Urinary bladder (tissue), 4 donors: ENCODE measurements at places on chromosomes 6 and 20. TPM values are rescaled to one million over a fixed set of nuclear protein-coding genes. Genes with fewer than 3 reads are reported as not detected.

The RAET1L gene
- not detected for total RNA-seq

The EYS gene
- total RNA-seq = 4.4 TPM

The ESF1 gene
- total RNA-seq = 19.2 TPM

The TCFL5 gene
- total RNA-seq = 21.0 TPM

The PLN gene
- 178 TPM for total RNA-seq

The TRAPPC3L gene
- total RNA-seq = 0.42 TPM

The SEL1L2 gene
- 1.9 TPM for total RNA-seq

The PNLDC1 gene
- total RNA-seq = not detected

The ELMO2 gene
- total RNA-seq = 41.6 TPM

The ALDH5A1 gene
- 9.3 TPM for total RNA-seq

The SCUBE3 gene
- total RNA-seq = 3.9 TPM

The CLIC5 gene
- 4.3 TPM for total RNA-seq

DNA sequence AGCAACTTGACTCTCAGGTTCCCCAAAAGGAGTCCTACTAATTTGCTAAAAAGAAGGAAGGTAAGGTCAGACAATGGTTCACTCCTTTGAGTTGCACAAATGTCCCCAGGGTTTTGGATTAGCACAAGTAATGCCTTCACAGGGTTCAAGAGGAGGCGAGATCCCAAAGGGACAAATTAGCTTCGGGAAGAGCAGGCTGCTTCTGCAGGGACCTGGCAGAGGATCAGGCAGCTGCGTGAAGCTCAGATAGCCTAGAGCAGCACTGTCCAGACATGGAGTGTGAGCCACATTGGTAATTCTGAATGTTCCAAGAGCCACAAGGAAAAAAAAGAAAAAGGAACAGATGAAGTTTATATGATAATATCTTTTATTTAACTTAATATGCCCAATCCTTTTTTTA lies 115.4 kb downstream of the CFAP61 start:
- no peak for DNase-seq

- DNase-seq = no peak
Measured at GRCh38 chr20:14521016-14521415, 183.6 kb upstream of the FLRT3 start.

DNA sequence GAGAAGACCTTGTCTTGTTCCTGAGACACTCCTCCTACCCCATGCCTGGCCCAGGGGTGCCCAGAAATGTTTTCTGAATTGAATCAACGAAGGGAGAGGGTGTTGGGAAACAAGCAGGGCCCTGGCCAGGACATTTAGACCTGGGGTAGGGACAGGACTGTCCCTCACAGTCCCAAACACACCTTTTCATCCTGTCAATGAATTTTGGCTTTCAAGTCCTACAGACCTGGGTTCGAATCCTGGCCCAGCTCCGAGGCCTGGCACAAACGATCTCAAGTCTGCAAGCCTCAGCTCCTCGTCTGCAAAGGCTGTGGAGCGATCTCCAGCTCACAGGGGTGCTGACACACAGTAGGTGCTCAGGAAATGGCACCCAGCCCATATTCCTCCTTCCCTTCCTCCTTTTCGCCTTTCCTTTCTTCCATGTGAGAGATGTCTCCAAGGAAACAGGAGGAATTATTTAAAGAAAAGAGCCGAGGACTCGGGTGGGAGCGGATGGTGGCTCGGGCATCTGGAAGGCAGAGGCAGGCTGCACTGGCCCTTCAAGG lies 7.3 kb upstream of the DLGAP4 start:
- no peak for DNase-seq

DNA sequence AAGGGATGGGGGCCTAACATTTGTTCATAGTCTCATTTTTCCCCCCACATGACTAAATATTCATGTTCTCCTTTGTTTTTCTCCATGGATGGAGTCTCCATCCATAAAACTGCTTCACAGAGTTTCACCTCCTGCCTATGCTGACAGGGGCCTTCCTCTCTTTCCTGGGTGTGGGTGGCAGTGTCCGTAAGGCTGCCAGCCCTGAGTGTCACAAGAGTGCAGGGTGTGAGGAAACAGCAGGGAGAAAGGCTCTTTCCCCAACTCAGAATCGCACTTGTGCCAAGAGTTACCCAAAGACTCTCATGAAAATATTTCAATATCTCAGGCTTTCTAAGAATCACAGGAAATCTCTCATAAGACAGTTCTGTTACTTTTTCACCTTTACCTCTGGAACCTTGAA lies 346.2 kb upstream of the MMS22L start:
- no peak for DNase-seq

DNA sequence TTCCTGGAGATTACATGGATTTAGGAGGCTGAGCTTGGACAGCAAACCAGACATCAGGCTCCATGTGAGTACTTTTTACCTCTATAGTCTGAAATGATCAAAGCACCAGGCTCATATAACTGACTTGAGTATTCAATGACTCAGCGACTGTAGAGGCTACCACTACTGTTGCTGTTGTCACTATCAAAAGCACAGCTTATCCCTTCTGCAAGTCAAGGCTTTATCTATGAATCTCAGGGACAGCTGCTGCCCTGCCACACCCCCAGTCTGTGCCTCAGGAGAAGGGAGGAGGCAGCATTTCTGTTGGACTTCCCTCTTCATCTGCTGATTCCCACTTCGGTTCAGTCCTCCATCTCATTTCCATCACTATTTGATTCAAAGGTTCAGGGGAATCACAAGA lies 80.5 kb upstream of the CNR1 start:
- no peak for DNase-seq

DNA sequence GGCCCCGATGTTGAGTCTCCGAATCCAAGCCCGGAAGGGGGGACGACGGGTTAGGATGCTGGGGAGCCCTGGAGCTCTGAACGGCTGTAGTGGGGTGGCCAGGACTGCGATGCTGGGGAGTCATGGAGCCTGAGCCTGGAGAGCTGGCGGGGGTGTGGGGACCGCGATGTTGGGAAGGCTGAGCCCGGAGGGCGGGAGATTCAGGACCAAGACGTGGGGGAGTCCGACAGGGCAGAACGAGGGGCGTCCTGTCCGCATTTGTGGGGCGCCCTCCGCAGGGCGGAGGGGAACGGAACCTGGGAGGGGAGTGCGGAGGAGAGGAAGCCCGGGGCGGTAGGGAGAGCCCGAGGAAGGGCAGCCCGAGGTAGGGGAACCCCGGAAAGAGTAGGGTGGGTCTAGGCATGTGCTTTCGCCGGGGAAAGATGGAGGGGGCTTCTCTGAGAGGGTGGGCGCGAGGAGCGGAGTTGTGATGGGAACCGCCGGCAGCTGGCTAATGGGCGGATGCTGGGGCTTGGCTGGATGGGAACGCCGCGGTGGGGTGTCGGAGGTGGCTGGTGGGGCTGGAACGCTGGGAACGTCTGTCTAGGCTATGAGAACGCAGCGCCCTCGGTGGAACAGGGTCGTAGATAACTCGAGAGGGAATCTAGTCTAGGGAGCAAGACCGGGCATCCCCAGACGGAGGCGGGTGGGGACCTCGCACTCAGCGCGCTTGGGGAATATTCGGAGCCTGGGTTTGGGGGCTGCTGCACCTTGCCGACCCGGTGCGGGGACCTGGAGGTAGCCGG lies 684 bp downstream of the PAQR8 start:
- no peak for DNase-seq

- no peak for DNase-seq
Measured at GRCh38 chr6:45558858-45559257, 181.1 kb upstream of the SUPT3H start.

- DNase-seq = no peak
Measured at GRCh38 chr20:47379433-47380150, 23.1 kb upstream of the ZMYND8 start.

GRCh38 chr6:152338335-152339125 lies 298.6 kb downstream of the SYNE1 start:
- DNase-seq = no peak

GRCh38 chr20:19621072-19621471 lies 137.0 kb upstream of the RIN2 start:
- DNase-seq = no peak

GRCh38 chr6:96900873-96901272 lies 3.2 kb upstream of the NDUFAF4 start:
- no peak for DNase-seq

- DNase-seq = no peak
Measured at GRCh38 chr6:63813566-63814120, 178.0 kb downstream of the PHF3 start.

- no peak for DNase-seq
Measured at GRCh38 chr6:7112741-7113313, 5.1 kb downstream of the RREB1 start.

DNA sequence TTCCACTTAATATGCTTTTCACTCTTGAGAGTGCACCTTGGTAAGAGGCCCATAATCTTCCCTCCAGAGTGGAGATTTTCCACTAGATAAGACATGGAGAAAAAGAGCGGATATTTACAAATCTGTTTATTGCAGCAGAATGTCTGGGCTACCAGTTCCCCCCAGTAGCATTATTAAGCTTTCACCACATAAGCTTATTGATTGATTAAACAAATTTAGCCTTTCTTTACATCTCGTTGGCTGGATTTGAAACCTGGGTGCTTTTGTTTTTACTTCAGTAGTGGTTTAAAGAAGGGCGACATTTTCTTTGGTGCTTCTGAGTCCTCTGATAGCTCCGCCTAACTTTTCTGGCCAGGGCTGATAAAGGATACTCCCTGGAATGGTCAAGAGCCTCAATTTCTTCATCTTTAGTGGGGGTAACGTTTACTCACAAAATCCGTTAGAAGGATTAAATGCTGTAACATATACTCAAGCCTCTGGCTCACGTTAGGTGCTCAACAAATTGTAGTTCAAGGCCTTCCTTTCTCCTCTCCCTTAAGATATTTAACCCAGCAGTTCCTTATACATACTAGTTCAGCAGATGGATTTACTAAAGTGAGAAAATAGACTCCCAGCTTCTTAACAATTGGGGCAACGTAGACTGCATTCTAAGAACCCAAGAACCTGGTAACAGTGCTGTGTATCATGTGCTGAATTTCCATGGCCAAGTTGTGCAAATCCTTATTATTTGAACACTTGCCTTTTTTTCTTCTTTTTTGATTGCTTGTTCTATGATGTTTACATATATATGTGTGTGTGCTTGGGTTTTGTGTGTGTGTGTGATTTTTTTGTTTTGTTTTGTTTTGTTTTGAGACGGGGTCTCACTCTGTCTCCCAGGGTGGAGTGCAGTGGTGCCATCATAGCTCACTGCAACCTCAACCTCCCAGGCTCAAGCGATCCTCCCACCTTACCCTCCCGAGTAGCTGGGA lies 91.4 kb downstream of the RREB1 start:
- DNase-seq = no peak

DNA sequence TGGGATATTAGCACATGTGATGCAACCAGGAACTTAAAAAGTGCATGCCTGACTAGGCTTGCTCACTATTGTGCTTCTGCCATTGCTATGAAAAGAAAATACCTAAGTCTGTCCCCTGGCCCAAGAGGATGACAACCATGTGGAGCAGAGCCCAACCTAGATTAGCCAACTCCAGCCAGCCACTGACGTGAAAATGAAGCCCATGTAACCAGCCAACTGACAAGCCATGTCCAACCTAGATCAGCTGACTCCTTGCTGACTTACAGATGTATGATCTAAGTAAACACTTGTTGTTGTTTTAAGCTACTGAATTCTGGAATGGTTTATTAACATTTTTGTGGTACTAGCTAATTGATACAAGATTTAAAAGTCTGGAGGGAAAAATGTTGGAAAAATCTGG lies 47.5 kb downstream of the PIGU start:
- DNase-seq = no peak

DNA sequence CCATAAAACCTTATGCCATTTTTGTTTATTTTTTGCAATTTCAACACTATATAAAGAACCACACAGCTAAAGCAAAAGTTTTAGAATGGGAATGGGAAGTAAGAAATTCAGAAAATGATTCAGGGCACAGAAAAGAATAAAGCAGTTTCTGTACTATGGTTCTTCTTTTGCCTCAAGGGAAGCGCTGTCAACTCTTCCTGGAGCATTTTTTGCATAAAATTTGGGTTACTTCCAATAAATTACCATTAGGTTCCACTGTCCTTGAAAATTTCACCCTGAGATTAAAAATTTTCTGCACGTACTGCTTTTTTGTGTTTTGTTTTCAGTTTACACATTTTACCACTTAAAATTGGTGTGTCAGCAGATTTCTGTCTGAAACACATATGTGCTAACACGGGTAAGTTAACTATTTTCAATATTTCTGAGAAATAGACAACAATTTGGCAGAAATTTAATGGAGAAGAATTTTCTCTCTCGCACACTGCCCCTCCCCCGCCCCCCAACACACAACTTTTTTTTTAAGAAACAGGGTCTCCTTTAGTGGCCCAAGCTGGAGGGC lies 79.6 kb downstream of the ADAT2 start:
- DNase-seq = no peak

- DNase-seq = no peak
Measured at GRCh38 chr6:75431379-75431778, 62.2 kb downstream of the FILIP1 start.

DNA sequence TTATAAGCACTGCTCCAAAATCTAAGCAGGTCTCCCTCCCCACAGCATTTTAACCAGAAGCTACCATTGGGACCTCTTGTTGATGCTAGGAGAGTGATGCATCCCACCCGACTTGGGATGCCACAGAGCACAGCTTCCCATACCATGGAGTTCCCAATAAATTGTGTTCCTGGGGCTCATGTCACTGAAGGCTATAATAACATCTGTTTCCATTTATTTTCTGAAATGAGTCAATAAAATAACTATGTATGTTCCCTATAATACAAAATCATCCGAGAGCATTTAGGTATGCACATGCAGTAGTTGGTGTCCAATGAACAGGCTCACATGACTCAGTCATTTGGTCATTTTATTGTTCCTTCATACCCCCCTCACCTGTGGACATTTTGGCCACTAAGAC lies 204.2 kb downstream of the TBC1D7 start:
- no peak for DNase-seq
